ENCODE measurements at places on chromosomes 12 and 14. TPM values are rescaled to one million over a fixed set of nuclear protein-coding genes. Genes with fewer than 3 reads are reported as not detected.

HHIPL1 gene
- 1.6 TPM for polyA plus RNA-seq

KRT2 gene
- polyA plus RNA-seq, result 0.58 TPM

KCNC2 gene
- 0.60 TPM for polyA plus RNA-seq

BDKRB2 gene
- 2.7 TPM for polyA plus RNA-seq

C14orf119 gene
- polyA plus RNA-seq, result not detected

DPF3 gene
- polyA plus RNA-seq, result 5.7 TPM

XRCC3 gene
- 8.8 TPM for polyA plus RNA-seq

OR6C68 gene
- polyA plus RNA-seq, result not detected

ENDOU gene
- not detected for polyA plus RNA-seq

ADAM21 gene
- 0.46 TPM for polyA plus RNA-seq

MANSC1 gene
- polyA plus RNA-seq, result 18.8 TPM

TMEM179 gene
- 1.1 TPM for polyA plus RNA-seq

MYF5 gene
- 35.7 TPM for polyA plus RNA-seq

NR2C1 gene
- polyA plus RNA-seq, result 25.6 TPM

THTPA gene
- not detected for polyA plus RNA-seq

PRIMA1 gene
- polyA plus RNA-seq, result 4.5 TPM

MAP1LC3B2 gene
- polyA plus RNA-seq, result 6.2 TPM

PABPN1 gene
- 258 TPM for polyA plus RNA-seq

EGLN3 gene
- polyA plus RNA-seq, result 47.7 TPM

SLCO1B1 gene
- polyA plus RNA-seq, result not detected

JAG2 gene
- polyA plus RNA-seq, result 49.7 TPM

EIF5 gene
- polyA plus RNA-seq, result 212 TPM

KCNMB4 gene
- 14.4 TPM for polyA plus RNA-seq

TDRD9 gene
- polyA plus RNA-seq, result 0.43 TPM

AICDA gene
- 0.23 TPM for polyA plus RNA-seq

MIP gene
- not detected for polyA plus RNA-seq

KSR2 gene
- not detected for polyA plus RNA-seq

ESYT1 gene
- 75.0 TPM for polyA plus RNA-seq

CLSTN3 gene
- not detected for polyA plus RNA-seq

All from muscle of arm (tissue), 14 donors.